Left lung (tissue), 14 donors: ENCODE measurements at places on chromosomes 16 and 17. TPM values are rescaled to one million over a fixed set of nuclear protein-coding genes. Genes with fewer than 3 reads are reported as not detected.

Gene TBC1D3H
- not detected for polyA plus RNA-seq

DNA sequence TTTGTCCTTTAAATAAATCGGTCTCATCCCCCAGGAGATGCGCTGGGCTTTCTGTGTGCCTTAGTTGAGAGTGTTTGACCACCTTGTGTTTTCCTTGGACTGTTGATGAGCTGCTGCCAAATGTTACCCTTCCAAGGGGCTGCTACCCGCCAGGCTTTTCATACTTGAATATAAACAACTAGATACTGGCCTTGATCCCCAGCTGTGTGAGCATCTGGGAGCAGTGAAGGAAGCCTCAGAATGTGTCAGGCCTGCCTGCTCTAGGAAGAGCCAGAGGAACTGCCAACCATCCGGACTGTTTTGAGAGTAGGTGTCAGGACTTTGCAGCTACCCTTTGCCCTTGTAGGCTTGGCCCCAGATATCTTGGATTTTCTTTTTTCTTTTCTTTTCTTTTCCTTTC is 57.8 kb downstream of the LDHD start:
- DNase-seq = no peak

Gene SHISA6
- 0.31 TPM for polyA plus RNA-seq

Gene HBA2
- 5,766 TPM for polyA plus RNA-seq

DNA sequence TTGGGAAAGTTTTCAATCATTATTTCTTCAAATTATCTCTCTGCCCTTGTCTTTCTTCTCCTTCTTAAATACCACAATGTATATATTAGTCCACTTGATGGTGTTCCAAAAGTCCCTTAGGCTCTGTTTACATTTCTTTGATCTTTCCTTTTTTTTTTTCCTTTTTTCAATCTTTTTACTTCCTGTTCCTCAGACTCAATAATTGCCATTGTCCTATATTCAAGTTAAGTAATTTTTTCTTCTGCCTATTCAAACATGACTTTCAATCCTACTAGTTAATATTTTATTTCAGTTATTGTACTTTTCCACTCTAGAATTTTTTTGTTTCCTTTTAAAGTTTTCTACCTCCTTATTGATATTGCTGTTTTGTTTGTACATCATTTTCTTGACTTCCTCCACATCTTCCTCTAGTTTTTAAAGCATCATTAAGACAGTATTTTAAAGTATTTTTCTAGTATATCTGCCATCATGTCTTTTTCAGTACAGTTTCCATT is 15.8 kb upstream of the UQCRC2 start:
- DNase-seq = no peak

Gene SOX15
- 1.5 TPM for polyA plus RNA-seq

Gene ZNF23
- polyA plus RNA-seq = 18.3 TPM

DNA sequence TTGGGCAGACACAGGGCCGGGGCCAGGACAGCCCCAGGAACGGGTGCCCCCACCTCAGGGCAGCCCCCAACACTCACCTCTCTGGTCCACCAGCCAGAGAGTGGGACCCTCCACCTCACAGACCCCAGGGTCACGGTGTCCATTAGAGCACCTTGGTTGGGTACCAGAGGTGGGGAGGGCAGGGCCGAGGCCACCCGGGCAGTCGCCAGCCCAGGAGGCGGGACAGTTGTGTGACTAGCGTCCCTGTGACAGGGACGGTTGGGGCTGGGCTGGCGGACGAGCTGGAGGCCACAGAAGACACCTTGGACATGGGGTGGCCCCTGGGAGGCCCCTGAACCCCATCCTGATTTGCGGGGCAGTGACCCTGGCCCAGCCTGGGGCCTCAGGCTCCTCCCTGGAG is 11.7 kb upstream of the C1QTNF8 start:
- DNase-seq = no peak

Gene OTOP3
- not detected for polyA plus RNA-seq
